GM23338 (cell line): ENCODE measurements at places on chromosomes 2 and 18. TPM values are rescaled to one million over a fixed set of nuclear protein-coding genes. Genes with fewer than 3 reads are reported as not detected.

GRCh38 chr2:12046641-12047040 is 300.2 kb downstream of the LPIN1 start:
- H3K36me3 ChIP-seq = no peaks in the 10 kb centered on the region
- H3K27ac ChIP-seq = no peak overlapping the region
- no peaks in the 10 kb centered on the region for H3K27me3 ChIP-seq
- no peak overlapping the region for H3K4me3 ChIP-seq
- peak; percentile 4 for DNase-seq
- H3K4me1 ChIP-seq = no peaks in the 10 kb centered on the region

GRCh38 chr2:176242276-176242675 is 27.0 kb upstream of the MTX2 start:
- no peak overlapping the region for H3K4me3 ChIP-seq
- H3K27ac ChIP-seq = no peak overlapping the region
- H3K4me1 ChIP-seq = no peaks in the 10 kb centered on the region
- no peaks in the 10 kb centered on the region for H3K27me3 ChIP-seq
- DNase-seq = no peak

- H3K36me3 ChIP-seq = no peaks in the 10 kb centered on the region
- DNase-seq = no peak
- no peaks in the 10 kb centered on the region for H3K4me1 ChIP-seq
- H3K27me3 ChIP-seq = no peaks in the 10 kb centered on the region
These were observed 204.9 kb downstream of the PID1 start for GRCh38 chr2:229066121-229066715.

The EML6 gene
- 1.1 and 6.2 TPM in 2 replicates for total RNA-seq

The SPATA3 gene
- total RNA-seq = not detected in 2 replicates

The ANKRD62 gene
- not detected in 2 replicates for total RNA-seq

GRCh38 chr2:64453770-64454385 is at the start of gene LGALSL:
TSS of gene LGALSL (plus strand) at chr2:64454162. CDS start at chr2:64454546, 384 bp downstream.
- peaks cover 48% of the 10 kb centered on the region for H3K4me1 ChIP-seq
- peaks cover 12% of the 10 kb centered on the region for H3K36me3 ChIP-seq
- no peaks in the 10 kb centered on the region for H3K27me3 ChIP-seq
- peak within 1 kb of the TSS; percentile 84 for H3K4me3 ChIP-seq

The CCDC148 gene
- total RNA-seq = 0.16 and 1.2 TPM in 2 replicates

- 0 out of 2 replicates have a peak, but pooled peaks cover 4% of the 10 kb centered on the region for H3K4me1 ChIP-seq
- no peaks in the 10 kb centered on the region for H3K27me3 ChIP-seq
- H3K36me3 ChIP-seq = no peaks in the 10 kb centered on the region
- no peak overlapping the region for H3K4me3 ChIP-seq
These were observed 268.3 kb upstream of the CYP26B1 start for GRCh38 chr2:72415781-72416475.

- DNase-seq = no peak
- no peaks in the 10 kb centered on the region for H3K36me3 ChIP-seq
- H3K27me3 ChIP-seq = peaks cover 27% of the 10 kb centered on the region
- H3K4me1 ChIP-seq = peaks cover 10% of the 10 kb centered on the region
- no peak overlapping the region for H3K27ac ChIP-seq
These were observed 634.5 kb downstream of the ZEB2 start for GRCh38 chr2:143885461-143885860.

DNA sequence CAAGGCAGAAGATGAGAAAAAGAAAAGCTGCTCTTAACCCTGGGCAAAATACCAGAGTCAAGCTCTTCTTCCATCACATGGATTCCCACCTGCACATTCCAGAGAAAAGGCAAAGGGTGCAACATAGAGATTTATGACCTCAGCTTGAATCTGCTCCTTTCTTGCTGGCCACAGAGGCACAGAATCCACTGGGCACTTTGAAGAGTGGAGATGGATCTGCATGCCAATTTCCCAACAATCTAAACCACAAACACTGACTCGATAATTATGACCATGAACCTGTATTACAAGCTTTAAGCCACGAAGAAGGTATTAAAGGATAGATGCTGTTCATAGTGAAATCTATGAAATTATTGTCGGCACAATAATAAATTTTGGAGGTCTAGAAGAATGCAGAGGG is 237.3 kb downstream of the PID1 start:
- no peak for DNase-seq
- no peaks in the 10 kb centered on the region for H3K27me3 ChIP-seq
- H3K4me3 ChIP-seq = no peak overlapping the region
- no peaks in the 10 kb centered on the region for H3K36me3 ChIP-seq
- no peak overlapping the region for H3K27ac ChIP-seq
- H3K4me1 ChIP-seq = no peaks in the 10 kb centered on the region

The SCYGR2 gene
- not detected in 2 replicates for total RNA-seq

DNA sequence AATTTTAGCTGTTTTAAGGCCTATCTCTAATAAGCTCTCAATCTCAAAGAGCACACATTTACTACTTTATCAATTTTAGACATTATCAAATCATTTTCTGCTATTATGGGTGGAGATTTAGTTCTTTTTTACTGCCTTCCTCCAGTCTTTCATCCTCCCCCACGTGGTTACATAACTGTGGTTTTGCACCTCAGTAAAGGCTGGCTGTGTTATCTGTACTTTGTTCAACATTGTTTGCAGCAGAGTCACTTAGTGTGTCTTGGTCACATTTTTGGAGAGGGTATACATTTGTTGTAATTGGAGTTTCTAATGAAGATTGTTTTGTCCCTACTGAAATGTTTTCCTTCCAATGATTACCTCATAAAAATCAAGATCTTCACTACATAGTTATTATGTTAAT is 549.6 kb upstream of the CELF4 start:
- DNase-seq = no peak
- no peak overlapping the region for H3K27ac ChIP-seq
- H3K4me3 ChIP-seq = no peak overlapping the region
- H3K36me3 ChIP-seq = no peaks in the 10 kb centered on the region
